ENCODE measurements at places on chromosomes 7 and 10.

DNA sequence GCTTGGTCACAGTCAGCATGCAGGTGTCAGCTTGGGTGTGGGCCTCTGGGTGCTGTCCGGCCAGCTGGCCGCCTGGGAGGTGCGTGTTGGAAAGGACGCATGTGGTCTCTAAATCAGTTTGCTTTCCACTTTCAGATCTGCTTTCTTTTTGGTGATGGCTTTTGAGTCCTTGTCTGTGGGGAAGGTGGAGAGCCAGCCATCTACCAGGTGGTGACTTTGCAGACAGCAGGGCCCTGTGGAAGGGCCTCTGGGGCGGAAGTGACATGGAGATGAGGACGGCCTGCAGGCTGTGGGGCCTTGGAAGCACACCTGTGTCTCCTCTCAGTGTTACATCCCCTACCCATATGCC, 59.4 kb downstream of the WDR37 start:
- DNase-seq = no peak

GRCh38 chr7:149870701-149871483, 2.9 kb upstream of the ATP6V0E2 start:
- DNase-seq = no peak

DNA sequence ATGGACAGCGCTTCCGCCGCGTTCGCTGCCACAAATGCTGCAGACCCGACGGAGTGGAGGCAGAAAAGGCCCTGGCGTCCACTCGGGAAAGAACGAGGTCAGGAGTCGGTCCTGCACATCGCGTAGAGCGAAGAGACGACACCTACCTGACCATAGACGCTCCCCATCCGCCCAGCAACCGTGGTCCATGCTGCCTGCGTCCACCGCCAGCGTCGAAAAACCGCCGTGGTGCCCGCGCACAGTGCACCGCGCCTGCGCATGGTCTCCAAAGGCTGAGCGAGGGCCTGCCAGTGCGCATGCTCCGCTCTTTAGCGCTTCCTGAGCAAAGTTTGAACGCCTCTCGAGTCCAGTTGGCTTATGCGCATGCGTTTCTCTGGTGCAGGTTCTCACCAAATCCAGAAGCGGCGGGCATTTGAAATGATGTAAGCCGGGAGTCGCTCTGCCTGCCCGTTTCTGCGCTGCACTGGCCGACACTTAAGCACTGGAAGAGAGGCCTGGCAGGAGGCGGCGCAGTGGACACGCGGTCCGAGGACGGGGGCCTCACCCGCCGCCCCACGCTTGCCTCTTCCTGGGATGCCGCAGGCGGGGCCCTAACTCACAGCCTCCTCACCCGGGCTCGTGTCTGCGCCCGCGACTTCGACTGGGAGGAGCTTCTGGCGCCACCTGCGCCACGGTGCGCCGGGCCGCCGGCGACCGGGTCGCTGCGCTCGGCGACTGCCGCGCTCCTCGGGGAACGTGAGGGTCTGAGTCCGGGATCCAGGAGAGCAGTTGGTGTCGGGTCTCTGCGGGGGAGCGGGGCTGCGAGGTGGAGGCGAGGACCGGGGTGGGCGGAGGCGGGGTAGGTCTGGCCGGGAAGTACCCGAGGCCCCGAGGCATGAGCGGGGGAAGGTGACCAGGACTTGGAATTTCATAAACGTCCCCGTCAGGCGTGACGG, at the start of gene FAM24B:
Gene FAM24B (minus strand): TSS at position 243 of the 935 bp plus-strand sequence. CDS start 29,066 bp downstream, outside the sequence.
- DNase-seq = peak; percentile 94

GRCh38 chr7:85186083-85186520, 754 bp downstream of the SEMA3D start:
- no peak for DNase-seq

DNA sequence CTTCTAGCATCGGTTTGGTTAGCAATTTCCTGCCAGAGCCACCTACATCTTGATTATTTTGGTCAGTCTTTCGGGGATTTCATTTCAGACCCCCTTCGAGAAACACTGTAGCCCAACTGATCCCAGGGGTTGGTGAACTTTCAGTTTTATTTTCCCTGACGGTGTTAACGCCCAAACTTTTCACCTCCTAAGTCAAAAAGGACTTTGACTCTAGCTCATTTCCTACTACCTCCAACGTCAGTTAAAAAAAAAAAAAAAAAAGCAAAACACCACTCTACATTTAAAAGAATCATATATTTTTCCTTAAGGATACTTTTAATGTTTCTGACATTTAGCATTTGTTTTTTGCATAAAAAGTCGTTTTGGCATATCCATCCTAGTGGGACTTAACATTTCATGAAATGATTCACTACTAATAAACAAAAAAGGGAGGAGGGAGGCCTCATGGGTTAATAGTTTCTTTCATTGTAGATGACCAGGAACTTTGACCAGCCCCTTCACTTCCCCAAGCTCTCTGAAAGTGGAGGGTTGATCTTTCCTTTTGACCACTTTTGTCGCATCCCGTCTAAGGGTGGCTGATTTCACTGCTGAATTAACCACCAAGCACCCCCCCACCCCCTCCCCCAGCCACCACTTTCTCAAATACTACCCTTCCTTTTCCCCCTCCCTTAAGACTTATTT, 764 bp upstream of the TCF7L2 start:
- peak; percentile 43 for DNase-seq

GRCh38 chr7:81776161-81776560, 6.3 kb upstream of the HGF start:
- no peak for DNase-seq

- DNase-seq = no peak
Measured at GRCh38 chr10:115989621-115990020, 283.4 kb downstream of the GFRA1 start.

GRCh38 chr7:144629011-144629410, 206.8 kb downstream of the TPK1 start:
- DNase-seq = no peak

GRCh38 chr7:137657476-137658189, 189.1 kb downstream of the DGKI start:
- no peak for DNase-seq

GRCh38 chr10:4254101-4254994, 469.3 kb upstream of the KLF6 start:
- no peak for DNase-seq

- DNase-seq = no peak
Measured at GRCh38 chr10:97512993-97513392, 14.3 kb downstream of the UBTD1 start.

DNA sequence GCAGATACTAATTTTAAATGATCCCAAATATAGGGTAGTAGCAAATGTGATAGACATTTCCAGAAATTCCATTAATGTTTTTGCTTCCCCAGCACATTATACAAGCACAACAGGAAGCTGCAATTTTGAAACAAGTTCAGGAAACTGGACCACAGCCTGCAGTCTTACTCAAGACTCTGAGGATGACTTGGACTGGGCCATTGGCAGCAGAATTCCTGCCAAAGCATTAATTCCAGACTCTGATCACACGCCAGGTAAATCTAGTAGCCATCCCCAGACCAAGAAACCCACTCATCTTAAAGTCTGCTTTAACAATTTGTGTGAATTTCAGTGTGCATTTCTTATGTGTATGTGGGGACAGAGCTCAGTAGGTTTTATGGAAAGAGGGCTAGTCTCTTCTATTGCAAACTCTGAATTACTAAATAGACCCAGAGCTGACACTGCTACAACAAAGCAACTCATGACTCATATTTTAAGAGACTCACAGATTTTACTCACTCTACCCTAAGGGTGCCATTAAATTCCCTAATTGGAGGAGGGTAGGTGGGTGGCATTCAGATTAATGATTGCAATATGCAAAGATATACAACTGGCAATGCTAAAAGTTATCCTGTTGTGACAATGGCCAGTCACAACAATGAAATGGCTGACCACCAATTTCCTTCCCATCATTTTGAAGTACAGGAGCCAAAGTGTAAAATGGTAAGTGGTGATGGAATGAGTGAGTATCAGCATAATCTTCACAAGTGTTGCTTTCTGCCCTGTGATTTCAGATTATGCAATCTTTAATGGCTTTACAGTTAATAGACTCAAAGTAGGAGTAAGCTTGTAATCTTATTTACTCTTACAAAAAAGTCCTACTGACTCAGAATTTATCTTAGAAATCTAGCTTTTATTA, 317.6 kb upstream of the PLXDC2 start:
- no peak for DNase-seq

DNA sequence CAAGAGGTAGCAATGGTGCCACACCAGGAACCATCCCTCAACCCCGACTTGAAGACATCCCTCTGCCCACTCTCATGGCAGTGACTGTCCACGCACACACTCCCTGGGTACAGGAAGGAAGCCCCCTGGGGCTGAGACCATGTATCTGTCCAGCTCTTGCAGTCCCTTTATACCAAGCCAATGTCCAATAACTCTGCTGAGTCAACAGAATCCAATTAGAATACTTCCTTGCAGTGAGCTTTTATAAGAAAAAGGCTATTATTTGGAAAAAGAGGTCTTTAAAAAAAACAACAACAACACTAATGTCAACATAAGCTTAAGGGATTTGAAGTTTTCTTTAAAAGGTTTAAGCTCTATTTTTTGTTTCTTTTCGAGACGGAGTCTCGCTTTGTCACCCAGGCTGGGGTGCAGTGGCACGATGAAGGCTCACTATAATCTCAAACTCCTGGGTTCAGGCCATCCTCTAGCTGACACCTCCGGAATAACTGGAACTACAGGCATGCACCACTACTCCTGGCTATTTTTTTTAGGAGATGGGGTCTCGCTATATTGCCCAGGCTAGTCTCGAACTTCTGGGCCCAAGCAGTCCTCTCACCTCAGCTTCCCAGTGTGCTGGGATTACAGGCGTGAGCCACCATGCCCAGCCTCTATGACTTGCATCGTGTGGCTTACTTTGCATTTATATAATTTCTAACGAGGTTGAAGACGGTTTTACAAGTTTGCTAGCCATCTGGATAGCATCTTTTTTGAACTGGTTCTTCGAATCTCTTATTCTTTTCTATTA, 7.5 kb downstream of the BNIP3 start:
- DNase-seq = no peak

GRCh38 chr10:52631146-52631545, 141.4 kb downstream of the MBL2 start:
- DNase-seq = no peak

DNA sequence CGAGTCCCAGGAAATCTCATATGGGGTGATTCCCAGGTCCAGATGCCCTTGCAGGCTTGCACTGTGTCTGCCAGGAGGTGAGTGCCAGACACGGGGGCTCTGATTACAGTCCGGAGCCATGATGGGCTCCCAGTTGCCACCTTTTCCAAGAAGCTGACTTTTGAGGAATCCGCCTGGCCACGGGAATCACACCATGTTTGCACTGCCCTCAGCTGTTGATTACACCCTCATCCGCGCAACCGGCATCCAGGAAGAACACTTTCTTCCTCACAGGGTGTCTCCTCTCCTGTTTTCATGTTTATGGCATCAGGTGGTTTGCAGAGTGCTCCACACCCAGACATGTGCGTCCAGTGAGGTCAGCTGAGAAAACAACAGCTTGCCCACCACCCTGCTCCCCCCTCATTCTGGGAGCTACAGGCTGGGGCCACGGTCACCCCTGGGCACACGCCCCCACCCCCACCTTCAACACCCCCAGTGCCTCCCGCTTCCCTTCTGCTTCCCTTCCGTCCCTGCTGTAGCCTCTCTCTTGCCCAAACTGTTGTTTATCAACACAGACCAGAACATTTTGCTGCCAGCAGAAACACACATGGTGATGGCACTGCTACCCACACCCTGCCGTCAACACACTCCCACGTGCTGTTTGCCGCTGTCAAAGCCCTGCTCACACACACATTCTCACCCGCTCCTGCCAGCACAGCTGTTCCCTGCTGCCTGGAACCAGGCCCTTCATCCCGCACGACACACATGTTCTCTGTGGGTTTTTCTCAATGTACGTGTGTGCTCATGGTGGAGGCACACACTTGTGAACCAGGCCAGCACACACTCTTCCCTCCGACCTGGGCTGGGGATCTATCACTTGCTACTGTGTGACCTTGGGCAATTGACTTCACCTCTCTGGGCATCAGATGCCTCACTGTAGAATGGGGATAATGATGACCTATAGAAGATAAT, 35.8 kb downstream of the DDIT4 start:
- DNase-seq = no peak

DNA sequence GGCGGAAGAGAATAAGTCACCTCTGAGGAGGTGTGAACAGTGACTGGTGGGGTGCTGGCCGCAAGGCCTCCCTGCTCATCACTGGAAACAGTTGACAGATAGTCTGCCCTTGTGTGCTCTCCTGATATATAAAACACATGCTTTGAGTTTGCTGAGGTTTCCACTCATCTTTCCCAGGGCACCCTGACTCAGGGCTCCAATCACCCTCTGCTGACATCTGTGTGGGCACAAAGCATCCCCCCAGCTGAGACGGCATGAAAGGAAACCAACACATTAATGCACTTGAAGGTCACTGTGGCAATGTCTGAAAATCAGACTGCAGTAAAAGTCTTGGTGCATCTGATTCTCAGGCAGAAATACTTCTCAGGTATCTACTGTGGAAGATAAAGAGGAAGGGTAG, 49.8 kb downstream of the EPDR1 start:
- DNase-seq = no peak

GRCh38 chr10:51008346-51008745, 65.9 kb upstream of the PRKG1 start:
- DNase-seq = no peak

GRCh38 chr7:152145853-152146466, 120.5 kb downstream of the GALNT11 start:
- peak; percentile 62 for DNase-seq

DNA sequence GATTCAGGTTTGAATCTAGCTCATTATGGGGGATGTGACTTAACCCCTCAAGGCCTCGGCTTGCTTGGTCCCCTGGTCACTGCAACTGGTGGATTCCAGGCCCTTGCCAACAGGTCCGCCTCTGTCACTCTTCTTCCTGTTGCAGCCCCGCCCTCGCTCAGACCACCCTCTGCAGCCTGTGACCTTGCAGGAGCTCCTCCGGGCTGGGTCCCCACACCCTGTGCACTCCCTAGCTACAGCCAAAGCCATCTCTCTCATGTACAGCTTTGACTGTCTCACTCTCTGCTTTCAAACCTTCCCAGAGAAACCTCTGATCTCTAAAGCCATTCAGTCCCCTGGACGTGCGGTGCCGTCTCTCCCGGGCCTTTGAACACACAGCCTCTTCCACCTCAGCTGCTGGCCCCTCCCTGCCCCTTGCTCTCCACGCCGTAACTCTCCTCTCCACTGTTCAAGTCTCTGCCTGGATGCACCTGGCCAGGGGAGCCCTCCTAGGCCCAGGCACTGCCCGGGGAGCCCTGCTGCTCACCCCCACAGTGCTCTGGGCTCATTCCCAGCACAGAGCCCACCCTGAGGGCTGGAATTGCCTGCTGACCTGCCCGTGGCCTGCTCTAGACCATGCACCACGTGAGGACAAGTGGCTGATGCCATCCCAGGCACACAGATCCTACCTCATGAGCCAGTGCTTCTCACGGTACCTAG, 485.8 kb upstream of the FOXK1 start:
- no peak for DNase-seq

GRCh38 chr10:1706711-1707110, 30.6 kb downstream of the ADARB2 start:
- DNase-seq = no peak

DNA sequence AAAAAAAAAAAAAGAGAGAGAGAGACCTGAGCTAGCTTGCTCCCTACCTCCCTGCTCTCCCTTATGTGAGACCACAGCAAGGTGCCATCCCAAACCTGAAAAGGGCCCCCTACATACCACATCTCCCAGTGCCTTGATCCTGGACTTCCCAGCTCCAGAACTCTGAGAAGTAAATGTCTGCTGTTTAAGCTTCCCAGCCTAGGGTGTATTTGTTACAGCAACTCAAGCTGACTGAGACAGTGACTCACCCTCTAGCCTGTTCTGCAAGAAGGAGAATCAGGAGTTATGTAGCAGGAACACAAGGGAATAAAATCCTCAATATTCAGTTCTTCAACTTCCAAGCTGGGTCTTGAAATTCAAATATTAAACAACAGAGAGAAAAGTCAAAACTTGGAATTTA, 52.1 kb upstream of the TMEM72 start:
- DNase-seq = no peak

Measured in stimulated activated naive CD4-positive, alpha-beta T cell (primary cell).